ENCODE measurements at places on chromosomes 12 and 14. TPM values are rescaled to one million over a fixed set of nuclear protein-coding genes. Genes with fewer than 3 reads are reported as not detected.

- DNase-seq: no peak
Measured at GRCh38 chr12:25715102-25715501, 162.0 kb upstream of the LMNTD1 start.

DNA sequence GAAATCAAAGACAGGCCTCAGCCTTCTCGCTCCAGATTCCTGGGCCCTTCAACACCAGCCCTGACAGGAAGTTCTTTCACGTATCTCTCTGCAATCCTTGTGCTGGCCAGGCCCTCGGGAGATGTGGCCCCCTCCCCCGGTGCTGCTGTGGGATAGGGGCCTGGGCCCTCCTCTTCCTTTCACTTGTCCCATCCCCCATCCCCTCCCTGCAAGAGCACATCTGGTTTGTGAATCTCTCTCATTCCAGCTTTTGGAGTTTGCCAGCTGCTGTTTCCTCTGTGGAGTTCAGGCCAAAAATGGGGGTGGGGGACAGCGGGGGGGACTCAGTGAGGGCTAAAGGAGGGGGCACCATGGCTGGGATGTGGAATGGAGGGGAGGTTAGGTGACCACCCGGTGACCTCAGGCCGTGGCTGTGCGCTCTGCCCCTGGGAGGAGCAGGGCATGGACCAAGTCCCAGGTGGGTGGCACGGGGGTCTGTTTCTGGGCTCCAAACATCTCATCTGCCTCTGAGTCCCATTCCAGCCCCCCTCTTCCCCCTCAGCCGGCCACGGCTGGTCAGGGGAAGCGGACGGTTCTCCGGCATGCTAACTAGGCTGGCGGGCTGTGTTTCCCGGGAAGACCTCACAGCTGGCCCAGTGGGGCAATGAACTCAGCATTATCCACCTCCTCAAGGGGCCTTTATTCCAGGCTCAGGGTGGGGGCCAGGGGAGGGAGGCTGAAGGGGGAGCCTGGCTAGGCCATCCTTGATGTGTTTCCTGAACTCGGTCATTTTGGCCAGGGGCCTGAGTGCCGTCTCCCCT, 7.4 kb downstream of the LRP1 start:
- DNase-seq: no peak

The CACNA1C gene
- 10.6 TPM for polyA plus RNA-seq

The HCAR1 gene
- 2.0 TPM for polyA plus RNA-seq

DNA sequence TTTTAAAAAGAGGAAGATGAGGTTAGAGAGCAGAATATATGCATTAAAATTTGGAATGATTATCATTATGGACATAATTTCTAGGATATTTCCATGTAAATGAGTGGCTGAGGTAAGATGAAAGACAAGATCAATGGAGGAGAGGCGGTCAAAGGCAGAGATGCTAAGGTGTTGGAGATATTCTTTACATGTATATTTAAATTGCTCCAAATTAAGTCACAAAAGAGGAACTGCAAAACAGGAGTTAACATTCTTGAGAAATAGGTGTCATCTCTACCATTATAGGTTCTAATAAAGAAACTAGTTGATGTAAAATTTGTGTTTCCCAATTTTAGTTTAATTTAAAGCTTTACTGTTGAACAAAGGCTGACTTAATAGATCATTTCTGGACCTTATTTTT, 268.5 kb upstream of the PPFIA2 start:
- no peak for DNase-seq

DNA sequence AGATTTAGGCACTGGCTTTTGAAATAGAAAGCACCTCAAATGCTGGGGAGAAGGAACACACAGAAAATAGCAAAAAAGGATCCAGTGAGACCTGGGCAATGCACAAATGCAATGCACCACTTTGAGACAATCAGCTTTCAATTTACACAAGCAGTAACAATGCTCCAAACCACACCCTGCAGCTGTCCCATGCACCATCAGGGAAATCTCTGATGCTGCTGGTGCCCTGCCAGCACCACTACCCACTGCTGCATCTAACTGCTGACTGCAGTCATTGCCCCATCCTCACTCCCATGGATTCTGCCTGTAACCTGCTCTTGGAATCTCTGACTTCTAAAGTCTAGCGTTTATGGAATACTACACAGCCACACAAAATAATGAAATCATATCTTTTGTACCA, 21.0 kb upstream of the HMGA2 start:
- no peak for DNase-seq

The OR4K14 gene
- not detected for polyA plus RNA-seq

DNA sequence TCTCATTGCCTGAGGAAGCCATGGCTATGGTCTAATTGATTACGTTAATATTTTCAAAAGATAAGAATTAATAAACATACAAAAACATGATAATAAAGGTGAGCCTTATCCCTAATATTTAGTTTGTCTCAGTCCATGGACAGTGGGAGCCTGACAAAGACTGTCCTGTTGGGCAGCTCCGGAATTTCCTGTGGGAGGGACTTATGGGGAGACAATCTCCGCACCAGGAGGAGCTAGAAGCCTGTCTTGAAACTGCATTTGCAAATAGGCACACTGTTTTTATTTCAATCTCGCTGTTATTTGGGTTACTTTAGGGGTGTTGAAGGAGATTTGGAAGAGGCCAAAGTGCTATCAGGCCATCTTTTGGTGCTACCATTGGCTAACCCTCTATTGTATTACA, 50.8 kb upstream of the ZDHHC17 start:
- DNase-seq: no peak

GRCh38 chr12:47207340-47207717, 127.6 kb upstream of the AMIGO2 start:
- DNase-seq: no peak

- DNase-seq: no peak
Measured at GRCh38 chr14:53110096-53110495, 43.0 kb downstream of the DDHD1 start.

The LGR5 gene
- polyA plus RNA-seq: 13.2 TPM

DNA sequence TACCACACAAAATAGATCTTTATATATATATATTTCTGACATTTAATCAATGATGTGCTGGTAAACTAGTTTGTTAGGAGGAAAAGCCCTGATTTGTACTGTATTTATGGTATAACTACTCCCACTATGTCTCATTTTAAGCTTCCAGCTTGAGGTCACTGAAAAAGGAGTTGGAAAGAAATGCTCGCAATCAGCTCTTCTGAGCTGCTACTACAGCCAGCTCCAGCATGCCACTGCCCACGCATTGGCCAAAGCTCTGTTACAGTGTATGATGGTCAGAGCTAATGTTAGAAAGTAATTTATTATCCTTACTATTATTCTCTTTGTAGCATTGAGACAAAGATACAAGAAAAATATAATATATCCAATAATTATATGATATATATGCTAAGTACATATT, 55.0 kb upstream of the PCED1B start:
- DNase-seq: no peak

DNA sequence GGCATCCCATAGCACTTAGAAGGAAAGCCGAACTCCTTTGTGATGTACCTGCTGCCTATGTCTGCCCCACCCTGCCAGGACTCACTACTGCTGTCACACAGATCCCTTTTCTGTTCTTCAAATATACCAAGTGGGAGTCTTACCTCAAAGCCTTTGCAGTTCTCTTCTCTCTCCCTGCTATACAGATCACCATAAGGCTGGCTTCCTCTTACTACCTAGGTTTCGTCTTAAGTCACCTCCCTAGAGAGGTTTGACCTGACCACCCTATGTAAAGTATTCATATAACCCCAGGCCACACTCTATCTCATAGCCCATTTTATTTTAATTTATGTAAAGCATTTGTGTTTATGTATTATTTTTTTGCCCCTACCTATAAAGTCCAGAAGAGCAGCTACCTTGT, 117.6 kb downstream of the CRADD start:
- DNase-seq: no peak

The PZP gene
- 0.57 TPM for polyA plus RNA-seq

DNA sequence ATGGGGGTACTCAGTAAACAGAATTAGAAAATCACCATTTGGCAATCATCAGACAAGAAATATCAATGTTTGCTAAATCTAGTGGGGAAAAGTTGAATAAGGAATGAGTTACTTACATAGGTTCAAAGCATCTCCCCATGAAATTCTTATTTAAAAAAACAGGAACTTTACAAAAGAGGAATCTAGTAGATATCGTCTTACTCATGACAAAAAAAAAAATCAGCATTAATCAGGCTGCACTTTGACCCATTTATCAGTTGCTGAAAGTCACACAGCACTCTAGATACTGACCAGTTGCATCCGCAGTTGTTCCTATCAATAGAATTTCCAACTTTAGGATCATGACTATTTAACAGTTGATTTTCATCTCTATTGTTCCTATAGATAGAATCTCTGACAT, 5.8 kb upstream of the DICER1 start:
- DNase-seq: no peak

- DNase-seq: no peak
Measured at GRCh38 chr14:70032447-70032846, 153.2 kb downstream of the SMOC1 start.
